ENCODE measurements at places on chromosomes 4 and X.

DNA sequence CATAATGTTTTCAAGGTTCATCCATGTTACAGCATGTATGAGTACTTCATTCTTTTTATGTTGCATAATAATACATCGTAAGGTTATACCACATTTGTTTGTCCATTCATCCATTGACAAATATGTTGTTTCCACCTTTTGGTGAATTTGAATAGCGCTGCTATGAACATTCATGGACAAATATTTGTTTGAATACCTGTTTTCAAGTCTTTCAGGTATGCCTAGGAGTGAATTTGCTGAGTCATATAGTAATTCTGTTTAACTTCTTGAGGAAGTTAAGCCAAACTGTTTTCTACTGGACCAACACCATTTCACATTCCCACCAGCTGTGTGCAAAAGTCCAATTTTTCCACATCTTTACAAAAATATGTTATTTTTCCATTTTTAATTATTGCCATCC lies 31.5 kb downstream of the IRS4 start:
- DNase-seq: no peak

DNA sequence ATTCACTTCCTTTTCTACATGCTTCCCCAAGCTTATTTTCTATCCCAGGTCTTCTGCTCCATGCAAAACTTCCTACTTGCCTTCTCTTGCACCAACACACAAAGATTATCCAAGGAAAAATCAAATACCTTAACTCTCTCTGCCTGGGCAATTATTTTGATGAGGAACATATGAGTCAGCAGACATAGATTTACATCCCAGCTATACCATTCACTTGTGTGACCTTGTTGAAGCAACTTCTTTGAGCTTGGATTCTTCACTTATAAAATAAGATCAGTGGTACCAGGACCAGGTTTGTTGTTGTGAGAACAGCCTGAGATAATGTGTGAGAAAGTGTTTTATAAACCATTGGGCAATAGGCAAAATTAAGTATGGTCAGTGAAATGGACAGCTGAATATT lies 39.1 kb upstream of the TMEM192 start:
- no peak for DNase-seq

DNA sequence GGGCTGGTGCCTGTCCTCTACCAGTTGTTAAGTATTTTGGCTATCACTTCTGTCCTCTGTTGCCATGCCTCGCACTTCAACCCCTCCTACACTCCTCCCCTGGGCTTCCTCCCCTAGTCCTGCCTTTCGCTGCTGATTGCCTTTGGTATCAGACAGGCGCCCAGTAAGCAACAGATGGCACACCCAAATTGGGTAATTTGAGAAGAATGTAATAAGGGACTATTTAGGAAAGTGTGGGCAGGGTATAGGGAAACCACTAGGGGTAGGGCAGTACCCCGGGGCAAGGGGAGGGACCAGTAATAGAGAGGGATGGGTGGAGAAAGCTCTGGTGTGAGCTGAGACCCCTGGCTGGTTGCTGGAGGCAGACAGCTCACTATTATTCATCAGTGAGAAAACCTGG lies 172.7 kb upstream of the USP9X start:
- DNase-seq: no peak

DNA sequence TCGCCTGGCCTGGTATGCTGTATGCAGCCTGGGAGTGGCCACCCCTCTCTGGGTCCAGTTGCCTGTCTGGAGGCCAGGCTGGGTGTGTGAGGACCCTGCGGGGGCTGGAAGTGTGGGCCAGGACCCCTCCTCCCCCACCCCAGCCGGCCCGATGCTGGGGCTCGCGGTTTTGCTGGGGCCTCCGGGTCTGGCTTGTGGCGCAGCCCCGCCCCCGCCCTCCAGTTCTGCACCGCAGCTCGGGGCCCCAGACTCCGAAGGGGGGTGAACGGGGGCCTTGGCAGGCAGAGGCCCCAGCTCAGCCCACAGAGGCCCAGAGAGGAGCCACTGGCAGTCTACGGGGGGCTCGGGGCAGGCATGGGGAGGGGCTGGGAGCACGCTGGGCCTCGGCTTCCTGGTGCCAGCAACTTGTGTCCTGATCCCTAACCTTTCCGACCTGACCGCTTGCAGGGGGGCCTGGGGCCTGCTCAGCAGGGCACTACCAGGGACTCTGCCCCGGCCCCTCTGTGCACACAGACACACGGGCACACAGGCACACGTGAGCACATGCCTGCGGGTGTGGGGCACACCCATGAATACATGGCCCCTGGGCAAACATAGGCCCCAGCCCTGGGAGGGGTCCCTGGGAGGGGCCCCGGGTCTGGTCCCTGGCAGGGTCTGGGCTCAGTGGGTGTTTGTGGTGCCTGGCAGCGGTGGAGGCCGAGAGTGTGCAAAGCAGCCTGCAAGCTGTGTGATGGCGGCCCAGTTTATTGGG lies 21.4 kb upstream of the FGFR3 start:
- DNase-seq: no peak

DNA sequence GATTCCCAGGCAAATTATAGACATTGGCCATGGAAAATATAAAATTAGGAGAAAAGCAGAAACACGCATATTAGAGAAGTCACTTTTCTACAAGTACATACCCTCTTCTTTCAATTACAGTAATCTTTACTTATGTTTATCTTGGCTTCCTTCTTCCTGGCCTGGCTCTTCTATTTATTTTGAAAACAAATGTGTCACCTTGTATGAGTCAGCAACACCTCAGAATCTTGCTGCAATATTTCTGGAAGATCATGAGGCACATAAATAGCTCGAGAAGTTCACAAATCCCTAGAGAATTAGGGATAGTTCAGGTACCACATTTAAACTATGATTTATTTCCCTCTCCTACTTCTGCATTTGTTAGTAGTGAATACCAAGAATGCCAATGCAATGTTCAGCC lies 124.6 kb downstream of the ANOS1 start:
- no peak for DNase-seq

DNA sequence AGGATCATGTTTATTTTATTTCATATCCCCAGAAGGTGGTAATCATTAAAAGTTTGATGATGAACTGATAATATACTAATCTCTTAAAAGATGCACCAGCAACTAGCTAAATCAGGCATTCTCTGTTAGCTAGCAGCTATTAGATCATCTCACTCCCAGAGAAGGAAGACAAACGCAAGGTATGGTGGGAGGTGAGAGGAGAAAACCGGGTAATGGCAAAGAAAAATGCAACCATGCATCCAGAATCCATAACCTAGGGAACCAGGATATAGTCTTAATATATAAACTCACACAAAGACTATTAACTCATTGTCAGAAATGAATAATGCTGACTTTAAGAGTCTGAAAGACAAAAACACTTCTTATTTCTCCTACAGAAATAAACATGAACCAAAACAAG lies 66.1 kb downstream of the WNK3 start:
- no peak for DNase-seq

All from activated CD4-positive, alpha-beta T cell treated with anti-CD3 and anti-CD28 coated beads, Interleukin-2, amount 50 U/mL, for 48 hours (primary cell).